Left renal cortex interstitium (tissue), 4 donors: ENCODE measurements at places on chromosomes 2 and 18.

DNA sequence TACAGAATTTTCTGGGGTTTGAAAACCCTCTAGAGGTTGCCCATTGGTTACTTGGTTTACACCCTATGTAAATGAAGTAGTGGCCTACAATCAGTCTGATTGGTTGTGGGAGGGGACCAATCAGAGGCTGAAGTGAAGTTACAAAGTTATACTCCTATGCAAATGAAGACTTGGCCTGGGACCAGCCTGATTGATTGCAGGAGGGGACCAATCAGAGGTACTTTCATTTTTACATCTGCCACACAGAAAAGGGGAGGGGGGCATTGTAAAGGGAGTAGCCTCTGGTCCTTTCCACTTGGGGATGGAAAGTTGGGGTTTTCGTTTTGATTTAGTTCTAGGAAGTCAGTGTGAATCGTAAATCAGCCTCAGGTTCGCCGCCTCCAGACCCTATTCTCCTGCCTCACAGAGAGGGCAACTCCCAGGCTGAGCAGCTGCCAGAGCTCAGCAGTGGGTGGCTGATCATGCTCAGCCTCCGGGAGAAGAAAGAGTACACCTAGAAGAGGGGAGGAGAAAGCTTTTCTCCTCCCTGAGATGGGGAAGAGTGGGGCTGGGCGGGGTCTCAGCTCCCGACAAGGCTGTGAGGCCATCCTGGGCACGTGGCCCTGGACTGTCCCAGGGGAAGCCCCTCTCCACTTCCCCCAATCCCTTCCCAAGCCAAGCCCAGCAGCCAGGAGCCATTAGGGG is 372.5 kb downstream of the GALR1 start:
- no peak for DNase-seq

DNA sequence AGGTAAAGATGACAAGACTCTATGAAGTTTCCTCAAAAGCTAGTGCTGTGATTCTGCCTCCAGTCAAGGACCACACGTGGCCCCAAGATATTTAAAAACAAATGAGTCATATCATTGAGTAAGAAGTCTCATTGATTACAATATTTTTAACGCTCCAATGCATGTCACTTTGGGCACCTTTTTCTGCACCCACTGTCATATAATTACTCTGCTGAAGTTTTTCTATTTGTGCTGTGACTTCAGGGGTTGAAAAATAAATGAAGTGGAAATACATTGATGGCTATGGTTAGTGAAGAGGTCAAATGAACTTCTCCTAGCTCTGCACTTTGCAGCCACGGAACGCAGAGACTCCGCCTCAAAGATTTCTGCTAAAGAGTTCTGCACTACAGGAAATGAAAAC is 344.3 kb upstream of the KYNU start:
- DNase-seq = no peak

DNA sequence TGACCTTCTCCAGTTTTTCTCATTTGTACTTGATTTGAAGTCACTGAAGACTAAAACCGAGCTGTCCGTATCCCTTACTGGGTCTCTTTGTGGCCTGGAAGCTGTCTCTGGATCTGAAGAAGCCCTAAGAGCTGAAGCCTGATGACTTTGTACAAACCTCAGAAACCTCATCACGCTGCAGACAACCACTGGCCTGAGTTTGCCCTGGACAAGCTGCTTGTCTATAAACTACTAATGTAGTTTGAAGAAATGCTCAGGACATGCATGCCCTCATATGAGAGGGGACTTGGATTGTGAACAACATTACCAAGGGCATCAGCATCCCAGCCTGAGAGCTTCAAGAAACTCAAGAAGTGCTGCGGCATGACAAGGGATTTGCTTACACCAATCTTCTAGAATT is 79.3 kb upstream of the CBLN2 start:
- no peak for DNase-seq

- no peak for DNase-seq
Measured at GRCh38 chr2:222672068-222672401, 577 bp downstream of the MOGAT1 start.

DNA sequence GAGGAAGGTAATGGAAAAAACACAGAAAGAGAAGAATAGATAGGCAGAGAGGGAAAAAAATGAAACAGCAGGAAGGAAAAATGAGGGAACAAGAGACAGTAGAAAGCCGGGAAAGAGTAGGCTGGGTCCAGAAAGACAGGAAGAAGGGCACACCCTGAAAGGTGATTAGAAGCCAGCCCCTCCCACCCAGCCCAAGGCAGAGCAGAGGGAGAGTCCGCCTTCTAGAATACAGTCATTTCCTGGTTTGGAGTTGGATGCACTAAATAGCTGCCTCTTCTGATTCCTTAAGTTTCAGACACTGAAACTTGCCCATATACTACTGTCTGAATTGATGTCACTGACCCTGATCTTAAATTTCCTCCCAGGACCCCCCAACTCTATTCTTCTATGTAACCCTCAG is 17.9 kb upstream of the DSG3 start:
- no peak for DNase-seq

DNA sequence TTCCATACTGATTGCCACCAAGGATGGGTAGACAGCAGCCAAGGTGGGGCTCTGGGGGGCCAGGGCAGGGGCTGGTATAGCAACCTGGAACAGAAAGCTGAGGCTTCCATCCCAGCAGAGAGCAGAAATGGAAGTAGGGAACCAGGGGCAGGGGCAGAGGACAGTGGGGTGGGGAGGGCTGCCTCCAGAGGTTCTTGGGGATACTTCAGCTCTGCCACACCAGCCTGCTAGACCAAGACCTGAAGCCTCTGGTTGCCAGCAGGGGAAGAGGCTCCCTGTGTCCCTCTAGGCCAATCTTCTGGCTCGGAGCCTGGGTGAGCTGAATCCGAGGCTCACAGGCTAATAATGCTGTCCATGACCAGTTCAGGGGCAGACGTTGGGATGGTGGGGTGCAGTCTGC is 329.0 kb downstream of the DYSF start:
- DNase-seq = no peak

GRCh38 chr18:79975985-79976680 is 11.7 kb downstream of the HSBP1L1 start:
- no peak for DNase-seq

DNA sequence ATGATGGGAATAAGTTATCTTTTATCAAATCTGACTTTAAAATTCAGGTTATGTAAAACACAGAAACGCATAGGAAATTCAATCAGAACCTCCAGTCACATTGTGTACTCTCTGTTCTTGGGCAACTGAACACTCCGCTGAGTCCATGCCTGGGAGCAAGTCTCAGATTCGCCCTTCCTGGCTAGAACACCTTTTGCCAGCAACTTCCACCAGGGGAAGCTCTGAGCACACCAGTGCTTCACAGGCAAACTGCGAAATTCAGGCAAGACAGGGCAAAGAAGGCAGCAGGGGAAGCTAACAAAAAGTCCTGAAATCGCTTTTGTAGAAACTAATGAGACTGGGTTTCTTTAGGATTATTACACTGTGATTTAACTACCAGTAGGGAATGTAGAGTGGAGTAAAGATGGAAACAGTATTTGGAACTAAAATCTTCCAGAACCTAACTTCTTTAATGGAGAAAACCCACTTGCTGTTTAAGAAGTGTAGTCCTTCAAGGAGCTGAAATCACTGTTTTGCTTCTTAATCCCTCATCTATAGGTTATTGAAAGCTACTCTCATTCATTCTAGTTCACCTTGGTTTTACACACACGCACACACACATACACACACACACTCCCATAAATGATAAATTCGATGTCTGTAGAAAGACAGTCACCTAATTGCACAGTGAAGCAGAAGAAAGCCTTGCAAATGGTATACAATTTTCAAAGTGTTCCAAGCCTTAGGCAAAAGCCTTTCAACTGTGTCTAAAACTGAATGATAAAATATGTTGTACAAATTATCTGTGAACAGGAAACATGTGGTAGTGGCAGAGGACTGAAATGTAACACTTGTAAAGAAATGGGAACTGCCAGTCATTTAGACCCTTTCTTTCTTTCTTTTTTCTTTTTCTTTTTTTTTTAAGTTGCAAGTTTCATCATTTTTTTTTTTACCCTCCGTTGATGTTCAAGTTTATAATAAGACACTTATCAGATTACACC is 214.5 kb downstream of the TMEM182 start:
- no peak for DNase-seq

GRCh38 chr18:58991167-58991798 is 126.6 kb downstream of the ZNF532 start:
- DNase-seq = no peak

DNA sequence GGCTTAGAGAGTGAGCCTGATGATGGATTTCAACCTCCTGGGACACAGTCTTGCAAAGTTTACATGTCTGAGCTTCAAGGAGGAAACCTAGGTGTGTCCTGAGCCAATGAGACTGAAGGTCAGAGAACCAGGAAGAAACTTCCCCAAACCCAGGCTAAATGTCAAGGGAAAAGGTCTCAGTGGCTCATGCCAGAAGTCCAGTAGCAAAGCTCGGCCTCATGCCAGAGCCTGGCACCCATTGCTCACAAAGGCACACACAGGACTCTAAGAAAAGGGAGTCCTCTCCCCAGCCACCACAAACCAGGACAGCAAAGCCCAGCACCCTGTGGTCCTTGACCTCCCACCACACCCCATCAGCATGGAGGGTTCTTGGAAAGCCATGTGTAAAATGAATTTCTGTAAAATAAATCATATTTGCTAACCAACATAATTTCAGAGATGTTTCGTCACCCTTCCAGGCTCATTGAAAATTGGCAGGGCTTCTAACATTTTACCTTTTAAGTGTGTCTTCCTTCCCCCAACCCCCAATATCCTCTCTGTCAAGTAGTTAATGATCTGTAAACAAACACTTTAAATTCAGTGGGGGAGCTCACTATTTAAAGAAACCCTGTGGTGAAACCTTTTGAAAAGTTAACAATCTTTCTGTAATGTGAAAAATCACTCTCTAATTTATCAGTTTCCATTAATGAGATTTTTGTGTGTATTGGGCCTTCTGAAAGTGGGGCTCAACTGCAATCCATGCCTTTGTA is 77.1 kb downstream of the BCL11A start:
- DNase-seq = no peak

- no peak for DNase-seq
Measured at GRCh38 chr2:47083886-47084687, 71.0 kb downstream of the STPG4 start.

DNA sequence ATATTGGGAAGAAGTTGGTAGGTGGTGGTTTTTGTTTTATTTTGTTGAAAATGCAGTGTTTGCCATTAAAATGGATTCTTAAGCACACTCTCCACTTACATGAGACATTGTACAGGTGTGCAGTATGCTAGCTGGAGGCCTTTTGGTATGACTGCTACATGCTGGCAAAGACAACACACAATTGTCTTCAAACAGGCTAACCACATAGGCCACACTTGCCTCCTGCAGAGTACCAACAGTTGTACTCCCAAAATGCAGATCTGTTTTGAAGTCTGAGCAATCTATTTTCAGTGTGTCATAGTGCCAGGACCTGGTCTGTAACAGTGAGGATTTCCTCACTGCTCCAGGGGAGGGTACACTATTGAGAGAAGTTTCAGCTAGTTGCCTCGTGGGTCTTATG is 213.6 kb downstream of the ZRANB3 start:
- no peak for DNase-seq

- DNase-seq = no peak
Measured at GRCh38 chr18:10454681-10455557, 484 bp downstream of the APCDD1 start.
